ENCODE measurements at places on chromosomes 12 and 14. TPM values are rescaled to one million over a fixed set of nuclear protein-coding genes. Genes with fewer than 3 reads are reported as not detected.

Gene CLEC9A
- not detected for total RNA-seq

- DNase-seq, result peak; percentile 36
Measured at GRCh38 chr14:59249029-59249428, 60.6 kb downstream of the DAAM1 start.

Gene KRT74
- total RNA-seq, result not detected

DNA sequence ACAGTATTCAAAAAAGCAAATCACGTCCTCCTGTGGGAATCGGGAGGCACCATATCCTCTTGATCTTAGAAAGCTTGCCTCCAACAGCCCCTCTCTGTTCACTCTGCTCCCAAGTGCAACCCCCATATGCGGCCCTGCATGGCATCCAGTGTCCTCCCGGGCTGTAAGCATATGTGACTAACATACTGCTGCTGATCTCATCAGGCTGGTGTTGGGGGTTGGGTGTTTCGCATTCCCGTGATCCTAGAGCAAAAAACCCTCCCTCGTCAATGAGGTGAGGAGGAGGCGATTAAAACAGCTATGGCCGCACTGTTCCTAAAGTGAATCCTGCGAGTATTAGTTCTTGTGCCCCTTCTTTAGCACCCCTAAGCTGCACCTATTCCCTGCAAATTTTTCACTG is 28.1 kb upstream of the PPM1A start:
- peak; percentile 36 for DNase-seq

GRCh38 chr12:74816398-74817175 is 279.0 kb downstream of the ATXN7L3B start:
- no peak for DNase-seq

GRCh38 chr12:113146999-113147398 is 2.5 kb upstream of the CFAP73 start:
- DNase-seq, result no peak

GRCh38 chr12:12636641-12637040 is 25.0 kb downstream of the CREBL2 start:
- DNase-seq, result no peak

- peak; percentile 93 for DNase-seq
Measured at GRCh38 chr14:102096569-102097188, 9.8 kb upstream of the HSP90AA1 start.

Gene TAS2R8
- not detected for total RNA-seq

DNA sequence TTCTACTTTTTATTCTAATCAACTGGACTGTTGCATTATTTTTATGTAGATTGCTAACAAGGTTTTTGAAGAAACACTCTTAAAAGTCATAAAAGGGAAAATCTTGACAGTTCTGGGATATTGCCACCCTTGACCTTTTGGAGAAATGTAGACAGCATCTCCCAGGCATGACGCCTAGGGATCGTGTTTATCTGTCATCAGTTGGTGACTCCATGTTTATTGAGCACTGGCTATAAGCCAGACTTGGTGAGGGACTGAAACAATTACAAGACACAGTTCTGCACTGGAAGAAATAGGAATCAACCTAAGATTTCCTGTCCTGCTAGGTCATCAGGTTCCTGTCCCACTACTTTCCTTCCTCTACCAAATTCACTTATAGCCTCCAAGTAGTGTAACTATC is 34.5 kb downstream of the HMGA2 start:
- no peak for DNase-seq

- DNase-seq, result no peak
Measured at GRCh38 chr14:99601361-99601831, 2.6 kb downstream of the CCDC85C start.

Gene CHMP4A
- 19.3 TPM for total RNA-seq

- DNase-seq, result no peak
Measured at GRCh38 chr14:33679461-33680225, 271.2 kb downstream of the EGLN3 start.

Gene SPTB
- total RNA-seq, result 1.9 TPM

Gene ANP32D
- not detected for total RNA-seq

GRCh38 chr14:100645196-100645981 is 58.2 kb upstream of the BEGAIN start:
- peak; percentile 97 for DNase-seq

GRCh38 chr12:38886931-38887330 is 18.5 kb downstream of the CPNE8 start:
- no peak for DNase-seq

Gene ENDOU
- not detected for total RNA-seq

GRCh38 chr14:21408147-21408546 is 24.3 kb upstream of the SUPT16H start:
- DNase-seq, result no peak

Gene COX8C
- total RNA-seq, result not detected

DNA sequence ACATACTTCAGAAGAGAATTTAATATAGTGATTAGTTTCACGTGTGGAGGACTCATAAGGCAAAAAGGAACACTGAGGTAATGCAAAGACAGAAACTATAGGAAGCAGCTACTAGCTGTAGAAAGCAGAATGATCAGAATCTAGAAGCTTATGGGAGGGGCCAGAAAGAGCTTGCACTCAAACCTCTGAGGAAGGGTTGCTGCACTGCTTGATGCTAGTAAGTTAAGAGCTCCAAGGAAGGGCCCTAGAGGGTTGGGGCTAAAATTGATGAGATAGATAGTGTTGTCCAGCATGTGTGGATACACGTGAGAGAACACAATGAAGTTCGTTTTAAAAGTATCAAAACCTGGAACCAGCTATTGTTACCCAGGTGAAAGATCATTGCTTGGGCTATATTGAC is 311.1 kb downstream of the SLC6A15 start:
- DNase-seq, result peak; percentile 45

Gene AQP2
- total RNA-seq, result not detected

DNA sequence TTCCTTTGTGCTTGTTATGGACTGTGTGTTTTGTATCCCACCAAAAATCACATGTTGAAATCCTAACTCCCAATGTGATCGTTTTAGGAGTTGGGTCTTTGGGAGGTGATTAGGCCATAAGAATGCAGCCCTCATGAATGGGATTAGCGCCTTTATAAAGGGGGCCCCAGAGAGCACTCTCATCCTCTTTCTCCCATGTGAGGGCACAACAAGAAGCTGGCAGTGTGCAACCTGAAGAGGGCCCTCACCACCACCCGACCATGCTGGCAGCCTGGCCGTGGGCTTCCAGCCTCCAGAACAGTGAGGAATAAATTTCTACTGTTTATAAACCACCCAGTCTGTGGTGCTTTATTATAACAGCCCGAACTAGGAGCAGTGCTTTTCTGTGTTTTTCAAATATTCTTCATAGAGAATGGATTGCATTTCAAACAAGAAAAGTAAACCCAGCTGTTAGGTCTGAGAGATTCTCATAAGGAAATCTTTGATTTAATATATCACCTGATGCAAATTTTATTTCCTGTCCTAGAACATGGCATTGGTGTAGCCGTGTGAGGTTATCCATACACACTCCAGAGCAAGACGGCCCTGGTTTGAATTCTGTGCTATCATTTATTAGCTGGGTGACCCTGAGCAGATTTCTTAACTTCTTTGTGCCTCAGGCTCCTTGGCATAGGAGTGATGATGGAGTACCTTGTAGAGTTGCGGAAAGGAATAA is 27.8 kb downstream of the HSPB8 start:
- DNase-seq, result peak; percentile 43

- no peak for DNase-seq
Measured at GRCh38 chr14:71692496-71692895, 239.7 kb upstream of the RGS6 start.

Gene GLIPR1L2
- total RNA-seq, result not detected

DNA sequence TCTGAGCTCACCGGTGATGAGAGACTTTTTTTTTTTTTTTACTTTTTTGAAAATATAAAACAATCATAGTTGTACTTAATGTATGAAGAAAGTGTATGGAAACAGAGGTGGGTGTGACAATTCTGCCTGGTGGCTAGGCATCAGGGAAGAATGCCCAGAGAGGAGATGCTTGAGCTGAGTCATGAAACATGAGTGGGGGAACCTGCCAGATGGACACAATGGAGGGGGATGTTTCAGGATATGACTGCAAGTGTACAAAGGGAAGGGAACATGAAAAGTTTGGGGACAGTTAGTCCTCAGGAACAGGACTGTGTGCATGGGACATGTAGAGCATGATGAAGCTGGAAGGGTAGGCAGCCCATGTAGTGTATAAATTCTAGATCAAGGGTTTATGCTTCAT is 274.2 kb upstream of the E2F7 start:
- DNase-seq, result no peak

- no peak for DNase-seq
Measured at GRCh38 chr12:25017336-25017735, 68.4 kb upstream of the BCAT1 start.

Gene WDHD1
- total RNA-seq, result 65.4 TPM

DNA sequence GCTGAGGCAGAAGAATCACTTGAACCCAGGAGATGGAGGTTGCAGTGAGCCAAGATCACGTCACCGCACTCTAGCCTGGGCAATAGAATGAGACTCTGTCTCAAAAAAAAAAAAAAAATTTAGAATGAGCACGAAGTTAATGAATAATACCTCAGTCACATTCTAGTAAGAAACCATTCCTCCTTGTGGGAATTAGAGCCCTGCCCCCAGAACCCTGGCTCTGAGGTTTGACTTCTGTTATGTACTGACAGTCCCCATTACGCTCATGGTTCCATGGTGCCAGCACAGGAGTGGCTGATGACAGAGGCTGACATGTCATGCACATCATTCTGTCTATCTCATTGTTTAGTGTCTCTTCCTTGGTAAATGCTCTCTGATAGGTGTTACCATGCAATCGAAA is 132.6 kb upstream of the FGD4 start:
- DNase-seq, result no peak

DNA sequence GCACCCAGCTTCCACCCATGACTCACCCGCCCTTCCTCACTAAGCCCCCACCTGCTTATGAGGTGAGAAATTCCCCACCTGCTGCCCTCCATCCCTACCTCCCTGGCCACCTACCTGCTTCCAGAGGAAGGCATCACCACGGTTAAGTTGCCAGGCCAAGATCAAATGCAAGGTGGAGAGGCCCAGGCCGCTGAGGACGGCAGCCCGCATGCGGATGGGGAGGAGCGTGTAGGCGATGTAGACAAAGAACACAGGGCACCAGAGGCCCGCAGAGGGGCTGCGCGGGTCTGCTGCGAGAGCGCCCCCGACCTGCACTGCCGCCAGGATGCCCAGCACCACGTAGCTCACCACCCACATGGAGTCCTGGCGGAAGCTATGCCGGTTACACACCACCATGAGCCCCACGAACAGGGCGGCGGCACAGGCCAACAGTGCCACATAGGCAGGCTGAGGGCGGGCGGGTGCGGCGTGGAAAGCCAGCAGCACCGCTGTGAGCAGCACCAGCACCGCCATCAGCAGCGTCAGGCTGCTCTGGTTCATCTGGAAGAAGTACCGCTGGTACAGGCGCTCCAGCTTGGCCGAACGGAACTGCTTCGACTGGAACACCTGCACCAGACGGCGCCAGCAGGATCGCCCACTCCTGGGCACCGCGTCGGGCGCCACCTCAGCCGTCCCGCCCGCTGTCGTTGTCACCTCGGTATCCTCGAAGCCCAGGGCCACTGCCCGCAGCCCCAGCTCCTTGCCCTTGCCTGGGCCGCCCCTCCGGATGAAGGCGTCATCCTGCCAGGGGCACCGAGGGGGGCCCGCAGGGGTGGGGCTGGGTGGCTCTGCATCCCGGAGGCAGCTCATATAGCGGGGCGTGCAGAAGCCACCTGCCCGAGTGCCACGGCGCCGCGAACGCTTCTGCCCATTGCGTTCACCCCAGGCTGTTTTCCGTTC is 6.2 kb downstream of the ADCY6 start:
- peak; percentile 52 for DNase-seq

DNA sequence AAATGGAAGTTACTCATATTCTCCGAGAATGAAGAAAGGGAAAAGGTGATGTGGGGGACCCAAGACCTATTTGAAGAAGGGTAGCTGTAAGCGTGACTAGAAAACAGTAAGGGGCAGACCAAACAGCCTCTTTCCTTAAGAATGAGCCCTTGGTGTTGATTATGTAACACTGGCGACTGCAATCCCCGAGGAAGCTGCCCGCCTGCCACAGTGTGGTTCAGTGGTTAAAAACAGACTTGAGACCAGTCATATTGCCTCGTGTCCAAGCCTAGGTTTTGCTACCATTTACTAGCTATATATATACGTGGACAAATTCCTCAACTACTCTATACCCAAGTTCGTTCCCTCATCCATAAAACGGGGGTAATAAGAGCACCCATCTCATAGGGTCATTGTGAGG is 49.1 kb downstream of the SSPN start:
- DNase-seq, result no peak

DNA sequence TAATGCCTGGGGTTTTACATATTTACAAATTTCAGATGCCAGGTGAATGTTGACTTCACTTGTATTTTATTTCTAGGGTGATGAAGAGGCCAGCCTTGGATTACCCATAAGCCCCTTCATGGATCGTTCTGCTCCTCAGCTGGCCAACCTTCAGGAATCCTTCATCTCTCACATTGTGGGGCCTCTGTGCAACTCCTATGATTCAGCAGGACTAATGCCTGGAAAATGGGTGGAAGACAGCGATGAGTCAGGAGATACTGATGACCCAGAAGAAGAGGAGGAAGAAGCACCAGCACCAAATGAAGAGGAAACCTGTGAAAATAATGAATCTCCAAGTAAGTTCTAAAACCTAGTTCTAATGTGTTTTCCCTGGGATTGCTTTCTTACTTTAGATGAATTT is 41.3 kb upstream of the SLCO1C1 start:
- DNase-seq, result no peak

DNA sequence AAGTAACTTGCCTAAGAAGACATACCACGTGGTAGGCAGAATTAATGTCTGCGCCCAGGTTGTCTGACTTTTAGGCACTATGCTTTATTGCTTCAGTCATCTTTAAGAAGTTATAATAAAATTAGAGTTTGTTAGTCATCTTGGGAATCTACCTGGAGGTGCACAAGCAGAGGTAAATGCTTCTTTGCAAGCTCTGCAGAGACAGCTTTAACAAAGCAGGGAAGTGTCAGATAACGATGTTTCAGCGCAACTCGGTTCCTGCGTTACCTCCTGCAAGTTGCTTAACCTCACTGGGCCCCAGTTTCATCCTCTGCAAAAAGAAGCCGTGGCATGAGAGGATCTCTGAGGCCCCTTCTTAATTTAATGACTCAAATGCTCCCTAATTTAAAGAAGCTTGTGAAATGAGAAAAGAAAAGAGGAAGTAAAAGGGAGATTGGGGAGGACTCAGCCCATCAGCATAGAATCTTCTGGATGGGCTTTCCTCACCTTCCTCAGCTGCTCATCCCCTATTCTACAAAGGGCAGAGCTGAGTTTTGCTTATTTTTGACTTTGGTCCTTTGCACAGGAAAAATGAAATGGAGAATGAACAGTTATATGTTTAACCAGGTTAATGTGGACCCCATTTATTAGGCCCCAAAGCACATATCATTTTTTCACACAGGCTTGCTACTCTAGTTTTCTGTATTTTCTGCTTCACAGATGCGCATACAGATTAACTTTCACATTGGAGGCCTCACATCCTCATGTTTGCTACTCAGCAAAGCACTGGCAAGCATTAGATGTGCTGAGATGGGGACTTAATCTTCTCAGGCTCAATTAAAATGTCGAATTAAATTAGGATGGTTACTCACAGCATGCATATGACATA is 5.1 kb downstream of the ARHGDIB start:
- no peak for DNase-seq

GRCh38 chr14:22095860-22096513 is 422.4 kb upstream of the OR4E1 start:
- no peak for DNase-seq
